Stimulated activated naive CD4-positive, alpha-beta T cell treated with Interleukin-2 at 50 U/mL for 16 hours (primary cell): ENCODE measurements at places on chromosomes 13 and 19.

GRCh38 chr13:112065867-112066623, 904 bp upstream of the SOX1 start:
- no peak for DNase-seq

DNA sequence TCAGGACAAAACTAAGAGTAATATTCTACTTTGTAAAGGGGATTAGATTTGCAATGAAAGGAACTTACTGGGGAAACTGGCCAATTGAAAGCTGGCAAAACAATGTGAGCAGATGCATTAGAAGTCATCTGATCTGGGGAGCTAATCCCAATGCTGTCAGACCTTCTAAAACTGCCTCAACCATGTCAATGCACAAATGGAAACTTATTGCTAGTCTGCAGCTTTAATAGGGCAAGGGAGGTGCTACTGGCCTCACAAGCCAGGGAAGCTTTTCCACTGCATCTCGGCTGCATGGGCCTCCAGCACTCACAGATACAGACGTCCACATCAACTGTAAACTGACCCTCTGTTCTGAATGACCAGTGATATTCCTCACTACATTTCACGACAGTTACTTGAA, 154.2 kb downstream of the LHFPL6 start:
- no peak for DNase-seq

DNA sequence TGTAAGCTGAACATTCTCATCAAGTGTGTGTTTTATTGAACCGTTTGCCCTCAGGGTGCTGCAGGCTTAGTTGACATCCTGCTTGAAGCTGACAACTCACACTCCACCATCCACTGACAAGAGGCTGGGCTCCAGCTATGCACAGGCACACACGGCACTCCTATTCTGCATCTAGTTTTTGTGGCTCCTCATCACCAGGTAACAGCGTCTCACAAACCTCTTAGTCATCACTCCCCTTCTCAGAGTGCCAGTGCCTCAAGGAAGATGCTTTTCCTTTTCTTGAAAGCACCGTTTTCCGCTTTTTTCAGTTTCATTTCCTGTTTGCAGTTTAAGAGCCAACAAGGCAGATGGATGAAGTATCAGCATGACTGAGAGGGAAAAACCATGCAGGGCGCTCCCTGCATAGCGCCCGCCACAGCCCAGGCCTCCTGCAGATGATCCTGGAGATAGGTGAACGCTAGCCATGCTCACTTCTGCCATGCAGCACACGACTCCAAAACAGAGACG, 491.2 kb downstream of the COG6 start:
- DNase-seq, result no peak

DNA sequence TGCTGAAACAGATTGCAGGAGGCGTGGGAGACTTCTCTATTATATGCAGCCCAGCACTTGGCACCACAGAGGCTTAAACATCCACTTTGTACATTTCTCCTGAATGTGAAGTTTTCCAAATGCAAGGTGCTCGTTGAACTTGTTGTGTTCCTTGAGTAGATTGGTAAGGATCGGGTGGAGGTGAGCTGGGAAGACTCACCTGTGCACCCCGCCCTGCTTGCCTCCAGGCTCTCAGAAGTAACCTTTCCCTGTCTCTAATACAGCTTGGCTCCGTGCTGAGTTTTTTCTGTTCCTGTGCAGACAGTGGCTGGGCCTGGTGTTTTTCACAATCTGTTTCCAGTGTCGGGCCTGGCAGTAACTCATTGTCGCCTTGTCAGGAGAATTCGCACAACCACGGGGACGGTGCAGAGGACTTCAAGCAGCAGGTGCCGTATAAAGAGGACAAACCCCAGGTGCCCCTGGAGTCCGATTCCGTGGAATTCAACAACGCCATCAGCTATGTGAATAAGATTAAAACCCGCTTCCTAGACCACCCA, 12.3 kb downstream of the SIN3B start:
- DNase-seq, result no peak

- DNase-seq, result peak; percentile 58
Observed at GRCh38 chr19:18469069-18469846, 31.3 kb upstream of the ISYNA1 start.
